WTC11 (cell line): ENCODE measurements at places on chromosomes 11 and 22.
A peak's percentile ranks its signal among the peaks of the same experiment; 100 is the strongest.

DNA sequence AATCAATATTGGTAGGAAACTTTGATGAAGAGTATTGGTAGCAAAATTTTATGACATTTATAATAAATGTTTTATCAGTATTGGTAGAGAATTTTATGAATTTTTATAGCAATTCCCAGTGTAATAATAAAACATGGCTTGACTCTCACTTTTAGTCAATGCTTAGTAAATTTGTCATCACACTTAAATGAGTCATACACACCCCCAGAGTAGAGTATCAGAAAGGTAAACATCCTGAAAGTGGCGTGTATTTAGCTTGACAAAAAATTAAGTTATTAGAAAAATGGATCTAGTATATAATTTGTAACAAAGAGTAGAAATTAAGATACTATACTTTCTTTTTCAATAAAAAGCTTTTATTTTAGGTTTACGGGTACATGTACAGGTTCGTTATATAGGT lies 2.6 kb downstream of the MS4A3 start:
- DNase-seq, result no peak

GRCh38 chr11:64644647-64645275 lies 53.7 kb downstream of the SLC22A12 start:
- DNase-seq, result peak; percentile 51

DNA sequence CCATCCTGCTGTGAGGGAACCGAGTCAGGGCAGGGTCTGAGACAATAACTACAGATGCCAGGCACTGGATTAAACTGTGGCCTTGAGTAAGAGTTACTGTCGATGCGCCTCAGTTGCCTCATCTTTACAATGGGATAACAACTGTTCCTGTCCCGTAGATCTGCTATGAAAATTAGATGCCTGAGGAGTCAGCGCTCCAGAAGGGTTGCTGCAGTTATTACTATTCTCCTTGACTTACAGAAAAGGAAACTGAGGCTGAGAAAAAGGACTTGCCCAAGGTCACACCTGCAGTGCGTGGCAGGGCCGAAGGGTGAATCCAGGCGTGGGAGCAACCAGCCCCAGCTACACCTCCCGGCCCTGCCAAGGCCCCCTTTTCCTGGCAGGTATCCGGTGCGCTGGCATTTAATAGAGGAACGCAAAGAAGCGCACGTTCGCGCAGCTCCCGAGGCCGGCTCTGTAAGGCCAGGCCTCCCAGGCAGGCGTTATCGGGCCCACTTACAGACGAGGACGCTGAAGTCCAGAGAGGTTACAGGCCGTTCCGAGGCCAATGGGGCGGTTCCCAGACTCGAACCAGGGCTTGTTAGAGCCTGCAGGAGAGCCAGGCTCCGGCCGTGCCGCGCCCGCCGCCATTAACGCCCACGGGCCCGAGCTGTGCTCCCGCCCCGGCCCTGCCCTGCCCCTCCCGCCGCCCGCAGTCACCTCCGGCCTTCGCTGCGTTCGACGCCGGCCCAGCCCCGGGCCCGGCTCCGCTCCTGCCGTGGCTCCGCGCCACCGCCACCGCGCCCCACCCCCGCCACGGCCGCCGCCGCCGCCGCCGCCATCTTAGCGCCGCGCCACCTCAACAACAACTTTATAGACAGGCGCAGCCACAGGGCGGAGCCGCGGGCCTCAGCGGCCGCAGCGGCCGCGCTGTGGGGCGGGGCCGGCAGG lies at the start of gene C11orf68:
Gene C11orf68, minus strand, starts transcription at position 852 of the 930 bp plus-strand sequence. Its CDS starts 31 bp downstream, at position 821.
- peak; percentile 32 for DNase-seq

GRCh38 chr11:3035333-3035732 lies 21.9 kb downstream of the CARS1 start:
- DNase-seq, result no peak
